ENCODE measurements at places on chromosomes 12 and 14.

DNA sequence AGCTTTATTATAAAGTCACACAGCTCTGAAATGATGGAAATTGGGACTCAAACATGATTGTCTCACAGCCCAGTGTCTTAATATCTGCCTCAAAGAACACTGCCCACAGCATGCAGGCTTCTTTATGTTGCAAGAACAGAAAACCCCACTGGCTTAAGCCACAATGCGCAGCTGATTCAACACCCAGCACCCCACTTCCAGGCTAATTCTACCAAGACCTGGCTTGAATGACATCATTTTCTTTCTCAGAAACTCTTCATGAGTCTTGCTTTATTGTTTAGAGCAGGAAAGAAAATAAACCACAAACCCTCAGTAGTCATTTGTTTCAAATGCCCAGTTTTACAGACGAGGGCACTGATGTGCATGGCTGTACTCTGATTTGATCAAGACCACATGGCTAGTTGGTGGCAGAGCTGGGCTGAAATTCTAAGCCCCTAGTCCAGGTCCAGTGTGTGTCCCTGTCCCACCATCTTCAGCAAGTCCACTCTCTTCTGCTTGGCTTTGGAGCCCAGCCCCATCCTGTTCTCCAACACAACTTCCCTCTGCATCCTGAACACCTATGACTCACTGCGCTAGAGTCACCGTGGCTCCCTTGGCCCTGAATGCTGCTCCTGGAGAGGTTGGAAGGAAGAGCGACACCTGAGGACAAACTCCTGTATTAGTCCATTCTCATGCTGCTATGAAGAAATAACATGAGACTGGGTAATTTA lies 50.3 kb upstream of the SRSF5 start:
- no peak for DNase-seq

DNA sequence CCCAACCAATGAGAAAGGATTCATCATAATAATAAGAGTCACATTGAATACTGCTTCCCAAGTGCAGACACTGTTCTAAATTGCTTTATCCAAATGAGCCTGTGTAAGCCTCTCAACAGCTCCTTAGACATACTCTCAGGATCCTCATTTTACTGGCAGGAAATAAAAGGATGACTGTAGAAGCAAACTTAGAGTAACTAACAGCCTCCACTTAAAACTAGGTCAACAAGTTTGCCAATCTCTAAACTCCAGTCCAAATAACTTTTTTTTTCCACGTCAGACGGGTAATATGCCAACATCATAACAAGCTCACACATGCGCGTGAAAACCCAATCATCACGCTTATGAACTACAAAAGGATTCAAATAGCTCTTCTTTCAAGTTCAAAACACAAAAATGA lies 15.3 kb upstream of the DPF3 start:
- no peak for DNase-seq

- no peak for DNase-seq
These were observed 20.5 kb upstream of the TESC start for GRCh38 chr12:117119592-117120198.

DNA sequence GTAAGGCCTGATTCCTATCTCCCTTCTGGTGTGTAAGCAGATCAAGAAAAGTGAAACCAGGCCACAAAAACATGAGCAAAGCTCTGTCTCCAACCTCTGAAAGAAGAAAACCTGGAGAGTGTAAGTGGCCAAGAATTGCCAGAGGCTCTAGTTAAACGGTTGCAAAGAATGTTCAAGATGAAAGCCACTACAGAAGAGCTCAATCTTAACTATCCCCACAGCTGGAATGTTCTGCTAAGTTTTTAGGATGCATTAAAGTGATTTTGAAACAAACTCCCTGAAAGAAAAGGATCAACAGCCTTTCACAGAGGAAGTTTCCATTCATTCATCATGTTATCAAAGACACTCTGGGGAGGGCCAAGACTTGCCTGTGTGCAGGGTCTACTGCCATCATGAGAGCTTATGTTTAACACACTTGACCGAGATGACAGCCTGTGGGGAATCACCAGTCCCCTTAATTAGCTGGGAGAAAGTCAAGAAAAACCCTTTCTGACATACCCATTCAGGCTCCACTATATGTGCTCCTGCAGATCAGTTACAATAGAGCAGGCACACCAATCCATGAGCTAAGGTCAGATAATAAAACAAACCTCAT lies 128.0 kb upstream of the OVCH1 start:
- no peak for DNase-seq

GRCh38 chr14:71448431-71449315 lies 483.6 kb upstream of the RGS6 start:
- DNase-seq, result no peak

GRCh38 chr14:99744199-99744872 lies 48.9 kb upstream of the EML1 start:
- no peak for DNase-seq

- DNase-seq, result no peak
These were observed 101.1 kb downstream of the CRACR2A start for GRCh38 chr12:3651585-3652424.

DNA sequence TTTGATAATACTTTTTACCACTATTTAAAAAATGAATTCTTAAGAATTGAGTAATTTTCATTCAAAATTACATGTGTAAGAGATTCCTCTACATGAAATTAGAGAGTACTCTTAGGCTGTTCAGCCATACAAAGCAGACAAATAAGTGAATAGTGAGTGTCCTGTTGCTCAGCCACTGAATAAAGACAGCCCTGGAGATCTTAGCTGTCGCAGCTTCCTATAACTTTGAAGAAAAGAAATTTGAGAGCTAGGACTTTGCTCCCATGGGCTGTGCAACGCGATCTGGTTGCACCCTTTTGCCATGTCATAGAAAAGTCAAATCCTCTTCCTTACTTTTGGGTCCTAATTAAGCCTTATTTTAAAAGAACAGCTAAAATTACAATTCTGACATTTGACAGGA lies 40.9 kb upstream of the LRIG3 start:
- DNase-seq, result no peak

DNA sequence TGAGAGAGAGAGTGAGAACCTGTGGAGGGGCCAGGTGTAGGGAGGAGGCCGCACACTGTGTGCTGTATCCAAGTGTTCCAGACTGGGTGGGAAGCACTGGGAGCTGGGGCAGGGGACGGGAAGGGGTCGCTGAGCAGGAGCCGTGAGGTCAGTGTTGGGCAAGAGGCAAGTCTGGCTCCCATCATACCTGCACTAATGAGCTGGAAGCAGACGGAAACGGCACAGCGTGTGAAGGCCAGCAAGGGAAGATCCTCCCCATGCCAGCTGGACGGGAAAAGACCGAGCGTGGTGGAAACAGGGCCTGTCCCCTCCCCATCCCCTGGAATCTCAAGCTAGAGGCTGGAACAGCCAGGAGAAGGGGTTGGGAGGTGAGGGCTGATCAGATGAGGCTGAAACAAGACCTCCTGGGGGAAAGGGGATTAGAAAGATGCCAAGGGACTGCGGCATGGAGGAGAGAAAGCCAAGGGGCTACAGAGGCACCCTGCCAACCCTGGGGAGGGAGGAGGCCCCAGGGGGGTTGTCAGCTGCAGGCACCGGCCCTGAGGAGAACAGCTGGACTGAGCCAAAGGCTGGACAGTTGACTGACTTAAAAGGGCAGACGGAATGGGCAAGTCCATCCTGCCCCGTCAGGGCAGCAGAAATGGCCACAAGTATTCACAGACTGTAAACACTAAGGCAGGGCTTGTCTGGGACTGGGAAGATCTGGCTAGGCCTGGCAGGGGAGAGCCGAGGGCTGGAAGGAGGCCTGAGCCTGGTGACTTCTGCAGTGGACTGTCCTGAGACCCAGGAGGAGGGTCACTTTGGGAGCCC lies 19.0 kb upstream of the LTBP2 start:
- DNase-seq, result no peak
